ENCODE measurements at places on chromosomes 12 and 14. TPM values are rescaled to one million over a fixed set of nuclear protein-coding genes. Genes with fewer than 3 reads are reported as not detected.

Gene RHOF
- 52.7 TPM for total RNA-seq

Gene SLC17A8
- not detected for total RNA-seq

Gene P3H3
- total RNA-seq = 11.7 TPM

Gene CELA1
- total RNA-seq = not detected

Gene TSPAN19
- total RNA-seq = 0.77 TPM

Gene SAMD4A
- total RNA-seq = 22.8 TPM

Gene HCAR3
- 12.1 TPM for total RNA-seq

Gene ANKRD33
- total RNA-seq = not detected

Gene STAC3
- 3.4 TPM for total RNA-seq

Gene NOS1
- total RNA-seq = not detected

Gene BBOF1
- 1.4 TPM for total RNA-seq

Gene OR4M1
- total RNA-seq = not detected

Gene DIO2
- 0.36 TPM for total RNA-seq

DNA sequence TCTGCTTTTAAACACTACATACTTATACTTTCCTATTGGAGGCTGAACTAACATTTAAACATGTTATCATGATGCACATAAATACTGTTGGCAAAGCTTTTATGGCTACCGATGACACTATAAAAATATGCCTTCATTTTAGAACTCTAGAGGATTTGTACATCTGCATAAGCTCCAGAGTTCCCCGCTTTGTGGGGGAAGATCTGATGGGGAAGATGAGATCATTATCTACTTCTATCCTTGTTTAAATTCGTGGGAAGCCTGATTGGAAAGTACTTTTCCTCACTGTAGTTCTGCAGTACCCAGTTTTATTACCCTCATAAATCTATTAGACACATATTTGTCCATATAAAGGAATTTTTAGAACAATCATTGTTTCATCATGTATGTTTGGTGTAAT is 299.6 kb upstream of the ATP2B1 start:
- no peak for DNase-seq

- DNase-seq = no peak
Measured at GRCh38 chr14:104461676-104462449, 117.7 kb upstream of the C14orf180 start.

DNA sequence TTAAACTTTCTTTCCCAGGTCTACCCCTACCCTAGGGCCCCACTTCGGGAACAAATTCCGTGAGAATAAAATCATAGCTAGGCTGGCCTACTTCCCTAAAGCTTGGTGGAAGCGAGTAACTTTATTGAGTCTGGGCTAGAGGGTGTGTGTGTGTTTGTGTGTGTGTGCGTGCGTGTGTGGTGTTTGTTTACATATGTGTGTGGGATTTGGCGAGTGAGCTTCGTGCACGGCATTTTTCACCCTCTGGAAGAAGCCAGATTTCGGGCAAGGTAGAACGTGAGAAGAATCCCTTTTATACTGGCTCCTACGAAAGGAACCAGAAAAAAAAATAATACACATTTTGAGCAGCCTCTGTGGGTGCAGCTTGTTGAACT is 7.5 kb upstream of the LHX5 start:
- no peak for DNase-seq

DNA sequence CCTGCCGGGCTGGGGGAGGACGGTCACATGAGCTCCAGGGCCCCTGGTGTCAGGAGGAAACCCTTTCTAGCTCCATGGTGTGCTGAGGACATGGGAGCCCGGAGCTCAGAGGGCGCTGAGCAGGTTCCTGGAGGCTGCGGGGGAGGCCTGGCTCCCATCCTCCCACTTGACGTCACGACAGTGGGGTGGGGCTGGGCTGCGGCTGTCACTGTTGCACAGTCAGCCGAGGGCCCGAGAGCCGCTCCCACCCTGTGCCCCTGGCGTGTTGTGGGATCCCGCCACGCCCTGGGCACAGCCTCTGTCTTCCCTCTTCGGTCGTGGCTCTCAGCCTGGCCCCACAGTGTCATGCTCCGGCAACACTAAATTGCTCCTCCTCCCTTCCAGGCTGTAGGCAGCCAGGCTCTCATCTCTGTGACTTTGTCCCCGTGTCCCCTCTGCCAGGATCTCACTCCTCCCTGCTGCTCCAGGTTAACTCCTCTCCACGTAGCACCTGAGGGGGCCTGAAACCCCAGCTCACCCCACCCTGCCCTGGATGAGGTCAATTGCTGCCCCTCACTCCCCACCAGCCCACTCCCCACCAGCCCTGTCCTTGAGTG is 33.0 kb downstream of the BEGAIN start:
- DNase-seq = no peak

DNA sequence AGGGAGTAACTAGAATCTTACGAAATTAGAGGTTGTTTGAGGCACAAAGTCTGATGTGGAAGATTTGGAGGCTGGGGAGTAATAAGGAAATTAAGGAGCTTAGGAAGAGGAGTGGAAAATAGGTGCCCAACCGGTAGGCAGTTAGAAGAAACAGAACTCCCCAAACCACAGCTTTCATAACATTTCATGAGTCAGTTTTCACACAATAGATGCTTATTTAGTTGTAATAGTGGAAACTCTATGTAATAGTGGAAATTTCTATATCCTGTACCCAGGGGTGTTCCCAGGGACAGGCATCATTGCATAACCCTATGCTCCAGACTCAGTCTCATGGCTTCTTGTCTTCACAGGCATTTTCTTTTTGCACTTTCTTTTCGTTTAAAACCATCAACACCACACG is 8.3 kb downstream of the C3AR1 start:
- DNase-seq = no peak

GRCh38 chr12:92861381-92861780 is 67.7 kb downstream of the EEA1 start:
- DNase-seq = no peak

GRCh38 chr12:52871291-52872039 is 22.7 kb upstream of the KRT78 start:
- DNase-seq = no peak

- no peak for DNase-seq
Measured at GRCh38 chr14:35240231-35240630, 52.0 kb upstream of the PSMA6 start.

- no peak for DNase-seq
Measured at GRCh38 chr12:120012067-120012621, 23.1 kb downstream of the BICDL1 start.

GRCh38 chr14:79586989-79587598 is 624.2 kb downstream of the DIO2 start:
- no peak for DNase-seq

DNA sequence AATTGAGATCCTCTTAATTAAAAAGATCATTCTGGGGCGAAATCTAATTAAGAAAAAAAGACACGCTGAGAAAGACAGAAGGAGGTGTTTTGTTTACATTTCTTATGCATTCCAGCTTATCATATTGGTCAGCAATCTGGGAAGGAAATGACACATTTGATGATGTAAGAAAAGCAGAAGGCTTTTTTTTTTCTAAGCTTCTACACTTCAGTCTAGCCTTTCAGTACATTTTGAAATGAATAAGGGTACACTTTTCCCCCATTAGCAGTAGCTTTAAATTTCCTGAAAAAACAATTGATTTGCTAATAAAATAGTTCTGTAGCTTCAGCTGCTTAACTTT is 5.9 kb upstream of the GSC start:
- no peak for DNase-seq

DNA sequence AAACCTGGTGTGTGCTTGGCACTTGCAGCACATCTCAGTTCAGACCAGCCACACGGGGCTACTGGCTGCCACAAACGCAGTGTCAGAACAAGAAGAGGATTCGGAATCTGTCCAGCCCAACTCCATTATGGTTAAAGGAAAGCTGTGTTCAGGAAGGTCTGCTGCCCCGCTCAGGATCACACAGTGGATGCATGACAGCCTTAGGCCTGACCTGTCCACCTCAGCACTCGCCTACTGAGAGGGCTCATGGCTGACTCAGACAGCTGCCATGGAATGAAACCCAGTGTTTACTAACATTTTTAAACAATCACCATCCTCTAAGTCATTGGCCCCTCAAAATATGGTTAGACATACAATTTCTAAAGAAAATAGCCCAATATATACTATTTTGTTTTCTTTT is 5.6 kb upstream of the NIN start:
- no peak for DNase-seq

DNA sequence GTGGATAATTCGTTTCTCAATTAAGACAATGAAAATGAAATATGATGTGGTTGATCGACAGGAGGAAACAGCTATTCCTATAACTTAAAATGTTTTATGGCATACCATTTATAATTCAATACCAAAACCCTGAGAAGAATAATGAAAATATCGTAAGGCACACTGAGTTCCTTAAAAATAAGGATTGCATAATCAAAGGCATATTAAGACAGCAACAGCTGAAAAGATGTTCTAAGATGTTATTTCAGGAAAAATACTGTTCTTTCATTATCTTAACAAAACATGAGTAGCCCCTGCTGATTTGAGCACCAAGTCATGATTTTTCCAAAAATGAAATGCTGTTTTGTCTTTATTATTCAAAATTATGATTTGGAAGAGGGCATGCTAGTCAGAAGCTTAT is 189.4 kb upstream of the ALG10 start:
- DNase-seq = no peak

DNA sequence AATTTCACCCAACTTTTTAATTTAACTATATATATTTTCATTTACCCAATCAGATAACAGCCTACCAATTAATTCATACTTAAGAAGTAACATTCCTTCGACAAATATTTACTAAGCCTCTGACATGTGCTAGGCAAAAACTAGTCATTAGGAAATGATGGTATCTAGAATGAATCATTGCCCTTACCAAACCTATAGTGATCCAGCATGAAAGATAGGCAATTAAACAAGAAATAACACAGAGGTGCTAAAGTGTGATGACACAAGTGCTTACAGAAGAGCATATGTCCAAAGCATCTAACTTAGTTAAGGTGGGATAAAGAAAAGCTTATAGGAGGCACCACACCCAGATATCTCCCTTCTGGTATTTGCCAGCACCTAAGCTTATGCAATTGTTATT is 166.5 kb upstream of the RASSF8 start:
- DNase-seq = no peak

- no peak for DNase-seq
Measured at GRCh38 chr14:73143003-73143402, 6.7 kb downstream of the PSEN1 start.

DNA sequence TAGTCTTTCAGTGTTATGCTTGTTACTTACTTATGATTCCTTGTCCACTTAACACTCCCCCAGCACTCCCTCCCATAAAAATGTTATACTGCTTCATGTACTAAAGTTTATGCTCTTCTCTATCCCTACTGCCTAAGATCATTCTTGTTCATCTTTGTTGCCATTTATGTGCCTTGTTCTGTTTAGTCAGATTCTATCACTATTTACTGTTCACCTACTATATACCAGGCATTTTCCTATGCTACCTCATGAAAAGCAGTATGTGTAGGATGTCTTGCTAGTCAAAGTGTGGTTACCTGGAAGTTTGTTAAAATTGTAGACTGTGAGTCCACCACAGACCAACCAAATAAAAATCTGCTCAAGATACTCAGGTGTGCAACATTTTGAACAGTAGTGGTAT is 23.9 kb downstream of the ERH start:
- DNase-seq = no peak

DNA sequence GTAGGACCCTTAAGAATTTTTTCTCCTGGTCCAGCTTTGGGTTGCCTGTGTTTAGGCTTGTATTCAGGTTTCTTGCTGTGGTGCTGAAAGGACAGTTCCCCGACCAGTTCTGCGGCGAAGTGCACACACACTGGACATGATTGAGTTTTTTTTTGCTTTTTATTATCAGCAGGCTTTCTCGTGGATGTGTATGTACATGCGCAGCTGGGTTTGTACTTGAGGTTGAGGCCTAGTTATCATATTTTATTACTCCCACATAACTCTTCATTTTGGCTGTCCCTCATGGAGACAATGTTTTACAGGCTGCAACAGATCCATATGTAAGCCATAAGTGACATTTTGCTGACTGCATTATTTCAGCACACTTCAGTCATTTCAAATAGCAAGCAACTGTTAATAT is 2.5 kb downstream of the SCN8A start:
- no peak for DNase-seq

GRCh38 chr12:11081987-11082386 is 10.1 kb downstream of the TAS2R43 start:
- no peak for DNase-seq

DNA sequence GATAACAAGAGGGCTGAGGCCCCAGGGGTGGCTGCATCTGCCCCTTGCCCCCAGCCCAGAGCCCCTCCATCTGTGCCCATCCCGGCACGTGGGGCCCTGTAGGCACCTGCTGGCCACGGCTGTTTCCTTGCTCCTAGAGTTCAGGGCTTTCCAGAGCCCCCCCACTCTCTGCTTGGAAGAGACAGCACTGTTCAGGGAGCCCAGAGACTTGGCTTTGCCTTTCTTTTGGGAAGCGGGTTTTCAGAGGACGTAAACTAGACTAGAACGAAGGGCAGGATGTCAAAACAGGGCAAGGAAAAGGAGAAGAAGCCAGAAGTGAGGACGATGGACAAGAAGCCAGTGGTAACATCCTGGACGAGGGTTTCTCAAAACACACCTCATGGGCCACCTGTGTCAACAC is 163.3 kb upstream of the LHX5 start:
- DNase-seq = no peak

DNA sequence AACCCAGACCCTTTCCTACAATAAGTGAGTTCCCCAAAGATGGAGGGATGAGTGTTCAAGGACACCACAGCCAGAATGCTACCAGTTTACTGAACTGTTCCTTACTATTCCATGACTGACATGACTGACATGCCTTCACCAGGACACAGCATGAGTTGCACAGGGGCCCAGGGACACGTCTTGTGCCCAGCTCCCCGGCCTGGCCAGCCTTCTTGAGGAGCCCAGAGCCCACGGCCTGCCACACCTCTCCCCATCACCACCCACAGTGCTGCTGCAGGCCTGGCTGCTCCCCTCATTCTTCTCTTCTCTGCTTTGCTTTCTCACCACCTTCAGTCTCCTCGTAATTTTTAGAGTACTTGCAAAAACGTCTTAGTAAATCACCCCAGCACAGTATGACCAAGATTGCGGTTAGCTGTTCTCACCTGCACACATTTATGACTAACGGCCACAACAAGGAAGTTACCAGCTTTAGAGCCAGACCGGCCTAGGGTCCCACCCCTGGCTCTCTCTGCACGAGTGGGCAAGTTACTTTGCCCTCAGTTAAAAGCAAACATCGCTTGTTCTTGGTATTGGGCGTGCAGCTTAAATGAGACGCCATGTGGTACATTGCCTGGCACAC is 18.5 kb downstream of the PPP2R5E start:
- no peak for DNase-seq

DNA sequence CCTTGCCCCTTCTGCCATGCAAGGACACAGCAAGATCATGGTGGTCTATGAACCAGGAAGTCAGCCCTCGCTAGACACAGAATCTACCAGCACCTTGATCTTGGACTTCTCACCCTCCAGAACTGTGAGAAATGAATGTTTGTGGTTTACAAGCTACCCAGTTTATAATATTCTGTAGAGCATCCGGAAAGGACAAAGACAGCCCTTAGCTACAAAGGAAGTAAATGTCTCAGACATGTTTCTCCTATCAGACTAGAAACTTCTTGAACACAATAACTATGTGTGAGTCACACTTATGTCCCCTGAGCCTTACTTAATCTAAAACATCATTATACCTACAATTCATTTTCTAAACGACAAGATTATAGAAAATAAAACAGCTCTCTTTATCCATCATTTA is 176.7 kb downstream of the KLHL28 start:
- no peak for DNase-seq

- DNase-seq = no peak
Measured at GRCh38 chr14:89498878-89499277, 81.8 kb upstream of the FOXN3 start.

All from spleen (tissue), 13 donors.